ENCODE measurements at places on chromosomes 1 and 21.
A peak's percentile ranks its signal among the peaks of the same experiment; 100 is the strongest.

GRCh38 chr1:39115271-39116110 is 89.0 kb upstream of the MACF1 start:
- no peak for DNase-seq

DNA sequence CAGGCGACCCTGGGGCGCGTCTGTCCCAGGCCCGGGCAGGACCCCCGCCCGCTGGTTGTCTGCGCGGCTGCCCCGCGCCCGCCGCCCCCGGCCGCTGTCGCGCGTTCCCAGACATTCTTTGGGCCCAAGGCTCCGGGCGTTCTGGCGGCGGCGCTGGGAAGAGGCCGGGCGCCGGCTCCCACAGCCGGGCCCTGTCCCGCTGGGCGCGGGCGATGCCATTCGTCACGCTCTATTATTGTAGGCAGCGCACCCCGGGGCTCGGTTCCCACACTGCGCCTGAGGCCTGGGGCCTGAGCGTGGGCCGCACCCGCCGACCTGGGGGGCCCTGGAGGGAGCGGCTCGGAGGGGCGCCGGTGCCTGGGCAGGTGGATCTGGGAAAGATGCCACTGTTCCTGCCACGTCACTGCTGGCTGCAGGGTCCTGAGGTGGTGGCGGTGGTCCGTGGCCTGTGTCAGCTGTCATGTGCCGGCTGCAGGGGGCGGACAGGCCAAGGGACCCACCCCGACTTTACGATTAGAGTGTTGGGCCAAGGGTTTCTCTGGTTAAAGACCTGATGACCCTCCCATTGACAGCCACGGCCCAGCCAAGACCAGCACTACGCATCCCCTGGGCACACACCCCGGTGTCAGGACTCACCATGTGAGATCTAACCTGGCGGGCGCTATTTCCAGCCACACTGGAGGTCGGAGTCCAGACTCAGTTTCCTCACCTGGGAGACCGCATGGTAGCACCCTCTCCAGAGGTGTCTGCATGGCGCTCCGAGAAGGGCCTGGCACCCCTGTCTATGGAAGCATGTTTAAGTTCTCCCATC is 55.1 kb upstream of the ADARB1 start:
- no peak for DNase-seq

GRCh38 chr21:43269440-43269839 is 100.6 kb downstream of the CRYAA start:
- DNase-seq: no peak

GRCh38 chr1:229086091-229086490 is 184.8 kb upstream of the RAB4A start:
- no peak for DNase-seq

- peak; percentile 83 for DNase-seq
Measured at GRCh38 chr1:24704411-24705259, 40.6 kb upstream of the CLIC4 start.

DNA sequence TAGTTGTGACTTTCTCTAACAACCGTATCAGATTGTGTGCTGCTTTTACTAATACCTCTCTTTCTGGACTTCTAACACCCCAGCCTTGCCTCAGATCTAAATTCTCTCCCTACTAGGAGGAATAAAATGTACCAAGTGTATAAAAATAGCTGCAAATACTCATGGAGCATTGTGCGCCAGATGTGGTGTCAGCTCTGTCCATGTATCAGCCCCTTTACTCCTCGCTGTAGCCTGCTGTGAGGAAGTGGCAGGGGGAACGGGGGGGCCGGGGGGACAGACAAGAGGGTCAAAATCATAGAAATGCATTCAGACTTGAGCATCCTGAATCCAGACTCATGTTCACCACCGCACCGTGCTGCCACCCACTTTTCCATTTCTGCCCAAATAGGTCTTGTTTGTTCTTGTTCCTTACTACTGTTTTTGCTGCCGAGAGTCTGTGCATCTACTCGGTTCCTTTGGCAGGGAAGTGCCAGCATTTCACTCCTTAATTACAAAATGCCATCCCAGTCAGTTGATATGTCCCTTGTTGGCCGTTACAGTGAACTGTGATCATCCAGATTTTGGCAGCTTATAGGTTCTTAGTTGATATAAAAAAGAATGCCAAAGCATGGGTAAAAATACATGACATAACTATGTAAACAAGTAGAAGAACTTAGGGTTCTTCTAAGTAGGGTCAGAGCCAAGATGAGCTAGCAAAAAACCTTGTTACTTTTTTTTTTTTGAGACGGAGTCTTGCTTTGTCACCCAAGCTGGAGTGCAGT is 76.4 kb downstream of the UBE4B start:
- no peak for DNase-seq

GRCh38 chr1:85862456-85862855 is 154.2 kb upstream of the ZNHIT6 start:
- no peak for DNase-seq

DNA sequence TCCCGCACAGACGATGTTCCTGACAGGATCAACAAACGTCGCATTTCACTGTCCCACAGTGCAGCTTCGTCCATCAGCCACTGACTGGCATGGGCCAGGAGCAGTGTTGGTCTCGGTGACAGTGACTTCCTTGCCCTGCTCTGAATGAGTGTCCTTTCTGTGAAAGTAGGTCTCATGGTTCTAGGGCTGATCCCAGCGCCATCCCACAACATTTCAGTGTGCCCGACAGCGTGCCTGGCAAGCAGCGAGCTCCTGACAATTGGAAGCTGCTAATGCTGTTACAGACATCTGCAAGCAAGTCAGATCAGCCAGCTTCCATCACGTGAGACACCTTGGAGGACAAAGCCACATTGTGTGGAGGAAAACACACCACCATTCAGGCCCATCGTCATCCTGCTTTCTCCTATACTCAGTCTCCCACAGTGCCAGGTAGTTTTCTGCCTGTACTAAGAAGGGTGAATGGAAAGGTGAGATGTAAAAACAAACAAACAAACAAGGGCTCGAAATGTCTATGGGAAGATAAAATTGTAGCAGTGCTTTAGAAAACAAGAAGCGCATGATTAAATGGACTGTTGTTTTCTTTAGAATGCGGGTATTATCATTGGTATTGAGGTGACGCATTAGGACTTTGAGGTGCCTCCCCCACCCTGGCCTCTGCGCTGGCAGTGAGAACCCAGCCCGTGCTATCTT is 21.9 kb downstream of the ERRFI1 start:
- peak; percentile 80 for DNase-seq

DNA sequence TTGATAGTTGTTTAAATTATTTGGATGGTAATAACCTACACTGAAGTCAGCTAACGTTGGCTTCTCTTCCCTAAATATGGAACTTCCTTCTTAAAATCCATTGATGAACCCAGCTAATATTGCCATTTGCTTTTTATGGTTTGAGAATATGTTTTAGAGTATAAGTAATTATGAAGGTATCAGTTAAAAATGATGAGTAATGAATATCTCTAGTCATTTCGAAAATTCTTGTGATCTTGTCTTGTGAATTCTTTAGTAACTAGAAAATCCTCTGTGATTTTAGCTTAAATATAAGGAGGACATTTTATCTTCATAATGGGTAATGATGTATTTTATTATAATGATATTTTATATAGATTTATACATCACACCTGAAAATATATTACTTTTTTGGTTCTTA is 50.5 kb downstream of the ADGRL2 start:
- DNase-seq: no peak

- no peak for DNase-seq
Measured at GRCh38 chr1:151737479-151737878, 16.2 kb downstream of the RIIAD1 start.
